T-helper 2 cell (primary cell): ENCODE measurements at places on chromosomes 12 and 14.
A peak's percentile ranks its signal among the peaks of the same experiment; 100 is the strongest.

DNA sequence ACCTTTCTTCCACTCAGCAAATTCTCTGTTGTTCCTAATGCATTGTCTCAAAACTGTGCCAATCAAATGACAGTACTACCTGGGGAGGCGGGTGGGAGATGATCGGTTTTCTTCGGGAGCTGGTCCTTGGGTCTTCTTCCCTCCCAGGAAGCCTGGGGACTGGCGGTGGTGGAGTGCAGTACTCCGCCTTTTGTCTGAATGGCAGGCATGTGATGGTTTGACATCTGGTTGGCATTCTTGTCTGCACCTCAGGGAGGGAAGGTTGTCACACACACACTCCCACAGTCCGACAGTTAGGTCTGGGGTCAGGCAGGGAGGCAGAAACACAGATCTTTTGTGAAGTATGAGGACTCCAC is 114.8 kb downstream of the SNAPC1 start:
- no peak for DNase-seq

- no peak for DNase-seq
These were observed 33.2 kb downstream of the AKAP3 start for GRCh38 chr12:4615667-4616066.

GRCh38 chr12:84689638-84690037 is 223.0 kb downstream of the SLC6A15 start:
- no peak for DNase-seq

- no peak for DNase-seq
These were observed 80.8 kb upstream of the ACTN1 start for GRCh38 chr14:69059658-69060623.

DNA sequence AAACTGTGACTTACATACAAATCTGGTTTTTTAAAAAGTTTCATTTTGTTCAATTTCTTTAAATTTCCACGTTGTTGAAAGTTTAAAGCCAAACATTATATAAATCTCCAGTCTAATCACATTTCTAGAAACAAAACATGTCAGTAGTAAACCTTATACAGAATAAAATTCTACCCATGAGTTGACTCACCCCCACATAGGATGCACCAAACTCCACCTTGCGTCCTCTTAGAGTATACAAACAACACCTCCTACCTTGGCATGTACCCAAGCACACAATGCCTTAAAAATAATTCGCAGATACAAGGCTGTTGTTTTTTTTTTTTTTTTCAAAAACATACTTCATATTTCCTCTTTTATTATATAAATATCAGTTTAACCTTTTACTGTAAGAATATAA is 3.3 kb downstream of the FBXL14 start:
- DNase-seq, result no peak

GRCh38 chr12:72647139-72647538 is 375.0 kb downstream of the TRHDE start:
- no peak for DNase-seq

DNA sequence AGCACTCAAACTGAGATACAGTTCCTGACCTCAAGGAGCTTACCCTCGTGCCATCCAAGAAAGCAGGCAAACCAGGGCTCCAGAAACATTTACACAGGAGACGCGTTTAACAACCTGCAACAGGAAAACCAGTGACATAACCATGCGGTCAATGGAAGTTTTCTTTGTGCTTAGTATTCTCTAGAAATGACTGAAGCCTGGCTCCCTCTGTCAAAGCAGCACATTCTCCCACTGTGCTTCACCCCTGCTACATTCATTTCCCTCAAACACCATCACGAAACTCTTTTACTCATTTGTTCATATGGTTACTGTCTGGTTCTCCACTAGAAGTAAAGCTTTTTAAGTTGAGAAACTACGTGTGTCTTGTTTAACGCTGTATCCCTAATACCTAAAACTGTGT is 161.3 kb upstream of the CCND2 start:
- no peak for DNase-seq

GRCh38 chr12:15212930-15213329 is 8.3 kb downstream of the RERG start:
- no peak for DNase-seq

GRCh38 chr12:39902821-39903220 is 203.1 kb downstream of the SLC2A13 start:
- DNase-seq, result no peak

- no peak for DNase-seq
These were observed 82.8 kb upstream of the MDM1 start for GRCh38 chr12:68414988-68415387.

GRCh38 chr14:20781803-20782202 is 735 bp downstream of the RNASE6 start:
- peak; percentile 77 for DNase-seq

GRCh38 chr12:64825143-64826021 is 935 bp downstream of the TBC1D30 start:
- DNase-seq, result no peak

DNA sequence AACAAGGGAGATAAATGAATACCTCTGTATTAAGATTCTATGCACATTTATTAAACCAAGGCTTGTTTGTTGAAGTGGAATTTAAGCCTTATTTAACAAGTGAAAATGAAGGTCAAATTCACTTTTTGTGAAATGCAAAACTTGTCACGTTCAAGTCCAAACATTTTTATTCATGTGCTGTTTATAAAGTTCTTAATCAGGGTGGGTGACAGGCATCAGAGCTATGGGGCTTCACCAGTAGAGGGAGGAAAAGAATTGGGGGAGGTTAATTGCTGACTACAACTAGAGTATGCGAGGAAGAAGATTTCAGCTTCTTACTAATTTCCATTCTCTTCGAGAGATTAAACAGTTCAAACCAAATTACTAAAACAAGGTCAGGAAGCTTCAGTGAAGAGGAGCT is 9.7 kb downstream of the MOK start:
- no peak for DNase-seq

DNA sequence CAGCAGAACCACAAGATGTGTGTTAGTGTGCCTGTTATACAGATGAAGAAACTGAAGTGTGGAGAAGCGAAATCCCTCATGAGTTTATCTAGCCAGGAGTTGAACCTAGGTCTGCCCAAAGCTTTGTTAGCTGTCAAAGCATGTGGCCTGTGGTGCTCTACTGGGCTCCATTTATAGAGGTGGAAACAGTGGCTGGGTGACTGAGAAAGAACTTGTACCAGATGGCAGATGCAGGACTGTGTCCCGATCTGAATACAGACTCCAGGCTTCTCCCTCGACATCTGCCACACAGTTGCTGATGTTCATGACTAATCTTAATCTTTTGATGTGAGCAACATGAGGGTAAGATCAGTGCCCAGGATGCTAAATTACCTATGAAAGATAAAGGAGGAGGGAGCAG is 89.1 kb downstream of the C12orf75 start:
- DNase-seq, result no peak

- no peak for DNase-seq
These were observed 70.3 kb downstream of the STAB2 start for GRCh38 chr12:103657331-103657730.

DNA sequence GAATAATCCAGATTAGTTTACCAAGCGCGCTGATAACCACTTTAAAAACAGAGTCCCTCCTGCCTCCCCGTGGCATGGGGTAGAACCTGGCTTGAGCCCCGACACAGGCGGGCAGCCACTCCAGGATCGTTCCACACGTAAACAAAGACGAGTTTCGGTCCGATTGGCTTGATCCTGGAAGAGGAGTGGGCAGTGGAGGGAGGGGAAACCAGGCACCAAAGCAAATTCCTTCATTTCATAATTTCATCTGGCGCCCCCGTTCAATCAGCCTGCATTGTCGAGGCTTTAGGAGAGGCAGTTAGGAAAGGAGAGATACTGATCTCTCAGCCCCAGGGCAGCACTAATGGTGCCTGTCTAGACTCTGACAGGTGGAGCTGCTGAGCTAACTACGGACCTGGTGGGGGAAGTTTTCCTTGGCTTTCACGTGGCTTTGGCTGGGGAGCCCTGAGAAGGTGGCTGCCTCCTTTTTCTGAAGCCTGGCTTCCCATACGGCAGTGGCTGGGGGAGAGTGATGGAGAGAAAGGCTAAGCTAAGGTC is 751 bp upstream of the GPRC5A start:
- DNase-seq, result no peak

DNA sequence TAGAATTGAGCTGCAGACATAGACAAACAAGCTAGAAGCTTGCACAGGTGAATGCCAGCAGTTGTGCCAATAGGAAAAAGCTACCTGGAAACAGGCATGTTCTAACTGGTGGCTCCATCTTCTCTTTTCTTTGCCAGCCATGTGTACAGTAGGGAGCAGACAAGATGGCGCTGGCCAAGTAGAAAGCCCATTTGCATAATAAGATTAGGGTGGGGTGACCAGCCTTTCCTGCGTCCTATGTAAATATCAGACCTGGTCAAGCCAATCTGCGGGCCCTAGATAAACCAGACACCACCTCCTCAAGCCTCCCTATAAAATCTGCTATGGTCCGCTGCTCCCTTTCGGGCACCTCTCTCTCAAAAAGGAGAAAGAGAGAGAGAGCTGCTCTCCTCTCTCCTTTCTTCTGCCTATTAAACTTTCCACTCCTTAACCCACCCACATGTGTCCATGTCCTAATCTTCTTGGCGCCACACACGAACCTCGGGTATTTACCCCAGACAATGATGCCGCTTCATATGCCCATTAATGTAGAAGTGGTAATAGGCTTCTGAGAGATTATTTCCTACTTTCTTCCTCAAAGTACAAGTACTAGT is 201.0 kb downstream of the SLC25A21 start:
- DNase-seq, result no peak

DNA sequence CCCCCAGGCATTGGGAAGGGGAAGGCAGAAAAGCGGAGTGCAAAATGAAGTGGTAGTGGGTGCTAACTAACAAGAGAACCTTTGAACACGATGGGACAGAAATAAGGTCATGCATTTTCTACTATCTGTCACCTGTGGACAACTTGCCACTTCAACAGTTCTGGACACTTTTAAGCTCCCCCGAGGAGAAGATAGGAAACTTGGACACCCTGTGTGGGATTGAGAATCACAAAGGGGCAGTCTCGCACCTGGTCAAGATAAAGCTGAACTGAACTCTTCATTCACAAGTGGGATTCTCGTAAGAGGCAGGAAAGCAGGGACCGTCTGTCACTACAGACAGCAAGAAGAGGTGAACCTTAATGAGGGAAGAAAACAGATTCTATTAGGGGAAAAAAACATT is 51.6 kb downstream of the EIF2S3B start:
- no peak for DNase-seq

- no peak for DNase-seq
These were observed 25.8 kb downstream of the DACT1 start for GRCh38 chr14:58663494-58664111.

GRCh38 chr14:23439107-23439835 is 3.8 kb upstream of the MYH7 start:
- no peak for DNase-seq

- no peak for DNase-seq
These were observed 44.8 kb upstream of the PRMT8 start for GRCh38 chr12:3446235-3446634.

- DNase-seq, result no peak
These were observed 9.5 kb upstream of the LTBP2 start for GRCh38 chr14:74621556-74621955.

GRCh38 chr12:130490674-130491073 is 153.0 kb downstream of the PIWIL1 start:
- no peak for DNase-seq

GRCh38 chr14:21092273-21093011 is 6.0 kb downstream of the ZNF219 start:
- DNase-seq, result peak; percentile 87

- no peak for DNase-seq
These were observed 1.7 kb upstream of the TNS2 start for GRCh38 chr12:53048033-53048779.

DNA sequence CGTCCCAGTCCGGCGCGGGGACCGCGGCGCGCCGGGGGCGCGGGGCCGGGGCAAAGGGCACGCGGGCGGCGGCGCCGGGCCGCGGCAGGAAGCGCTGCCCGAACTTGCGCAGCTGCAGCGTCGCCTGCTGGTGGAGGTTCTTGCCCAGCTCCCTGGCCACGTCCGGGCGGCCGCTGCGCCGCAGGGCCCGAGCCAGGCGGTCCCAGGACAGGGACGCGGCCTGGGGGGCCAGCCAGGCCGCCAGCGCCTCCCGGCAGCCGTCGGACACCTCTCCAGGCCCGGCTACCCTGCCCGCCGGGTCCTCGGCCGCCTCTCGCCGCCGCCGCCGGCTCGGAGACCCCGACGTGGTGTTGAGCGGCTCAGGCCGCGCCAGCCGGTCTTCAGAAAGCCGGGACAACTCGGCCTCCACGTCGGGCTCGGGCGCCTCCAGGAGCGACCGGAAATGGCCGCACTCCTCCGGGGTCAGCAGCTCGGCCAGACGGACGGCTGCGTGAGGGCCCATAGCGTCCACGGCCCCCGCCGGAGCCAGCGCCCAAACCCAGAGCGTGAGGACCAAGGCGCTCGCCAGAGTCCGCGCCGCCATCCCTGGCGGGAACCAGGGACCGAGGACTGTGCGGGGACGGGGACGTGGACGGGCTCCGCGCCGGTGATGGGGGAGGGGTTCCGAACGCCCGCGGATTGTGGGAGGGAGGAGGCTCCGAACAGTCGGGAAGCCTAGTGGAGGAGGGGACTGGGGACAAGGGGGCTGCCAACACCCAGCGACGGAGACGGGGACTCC is 34.0 kb downstream of the FIGNL2 start:
- DNase-seq, result peak; percentile 24

DNA sequence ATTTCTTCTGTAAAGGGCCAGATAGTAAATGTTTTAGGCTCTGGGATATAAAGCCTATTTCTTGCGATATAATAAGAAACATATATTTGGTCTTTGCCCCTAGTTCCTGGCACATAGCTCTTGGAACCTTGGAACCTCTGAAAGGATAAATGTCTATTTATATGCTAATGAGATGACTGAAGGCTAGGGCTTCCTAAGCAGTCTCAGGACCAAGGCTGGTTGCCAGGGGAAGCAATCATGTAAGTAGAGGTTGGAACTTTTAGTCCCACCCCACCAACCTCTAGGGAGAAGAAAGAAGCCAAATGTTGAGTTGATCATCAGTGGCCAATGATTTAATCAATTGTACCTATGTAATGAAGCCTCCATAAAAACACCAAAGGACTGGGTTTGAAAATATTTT is 26.6 kb upstream of the NFYB start:
- no peak for DNase-seq

DNA sequence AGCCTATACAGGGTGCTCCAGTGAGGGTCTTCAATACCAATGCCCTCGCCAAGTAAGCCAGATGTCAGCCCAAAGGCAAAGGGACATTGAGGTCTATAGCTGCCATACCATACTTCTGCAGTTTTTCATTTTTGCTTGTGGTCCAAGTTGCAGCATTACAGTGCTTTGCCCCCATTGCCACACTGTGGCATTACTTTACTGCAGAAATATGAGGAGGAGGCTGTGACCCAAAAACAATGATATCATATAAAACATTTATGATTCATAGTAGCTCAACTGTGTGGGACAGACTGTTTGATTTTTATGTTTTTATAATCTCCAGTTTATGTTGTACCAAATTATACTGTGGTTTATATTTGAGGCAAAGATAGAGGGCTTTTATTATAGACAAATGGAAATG is 64.1 kb downstream of the KIAA0586 start:
- no peak for DNase-seq

DNA sequence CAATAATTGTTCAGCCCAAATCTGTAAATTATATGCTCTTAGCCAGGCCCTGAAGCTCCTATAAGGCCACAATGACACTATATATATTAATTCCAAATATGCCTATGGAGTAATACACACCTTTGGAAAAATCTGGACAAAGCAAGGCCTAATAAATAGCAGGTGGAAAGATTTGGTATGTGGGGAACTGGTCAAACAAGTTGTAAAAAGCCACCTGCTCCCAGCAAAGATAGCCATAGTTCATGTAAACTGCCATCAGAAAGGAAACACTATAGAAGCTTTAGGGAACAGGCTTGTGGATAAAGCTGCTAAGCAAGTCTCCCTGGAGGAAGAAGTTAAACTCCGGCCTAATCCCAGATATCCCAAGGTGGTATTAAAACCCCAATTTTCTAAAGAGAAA is 29.7 kb downstream of the PRMT8 start:
- DNase-seq, result no peak

GRCh38 chr12:46659824-46660223 is 166.0 kb downstream of the SLC38A4 start:
- no peak for DNase-seq
